ENCODE measurements at places on chromosomes 4 and X. TPM values are rescaled to one million over a fixed set of nuclear protein-coding genes. Genes with fewer than 3 reads are reported as not detected.

DNA sequence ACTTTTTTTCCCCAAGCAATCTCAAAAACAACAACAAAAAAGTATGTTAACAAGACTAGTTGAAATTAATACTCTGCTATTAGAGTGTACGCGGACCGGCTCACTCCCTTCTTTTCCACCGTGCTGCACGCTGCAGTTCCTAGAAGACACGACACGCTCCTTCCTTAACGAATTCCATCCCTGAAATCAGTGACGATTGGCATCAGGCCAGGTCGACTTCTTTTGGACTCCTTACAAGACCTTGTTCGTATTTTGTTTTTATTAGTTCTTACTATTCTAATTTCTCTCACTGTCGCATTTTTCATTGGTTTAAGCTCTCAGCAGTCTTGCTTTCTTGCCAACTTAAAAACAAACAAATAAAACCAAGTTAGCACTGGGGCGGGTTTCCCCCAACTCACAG lies 175.8 kb upstream of the PITX2 start:
- peaks cover 23% of the 10 kb centered on the region for H3K4me1 ChIP-seq
- no peaks in the 10 kb centered on the region for H3K36me3 ChIP-seq
- no peak overlapping the region for H3K4me3 ChIP-seq
- H3K27me3 ChIP-seq: no peaks in the 10 kb centered on the region

DNA sequence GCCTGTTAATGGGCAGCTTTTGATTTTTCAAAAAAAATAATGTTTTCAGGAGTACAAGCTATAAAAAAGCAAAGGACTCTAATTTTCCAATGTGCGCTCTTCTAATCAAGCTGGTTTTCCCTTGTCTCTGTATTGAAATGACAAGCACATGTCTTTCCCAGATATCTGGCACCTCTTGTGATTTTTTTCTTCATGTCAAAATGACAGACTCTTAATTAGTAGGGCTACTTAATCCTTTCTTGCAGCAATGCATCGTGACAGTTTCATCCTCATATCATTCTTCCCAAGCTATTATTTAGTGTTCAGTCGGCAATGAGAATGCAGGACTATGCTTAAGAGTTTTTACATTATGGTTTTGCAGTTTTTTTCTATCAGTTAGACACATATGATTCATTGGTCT lies 139.5 kb downstream of the MAGEC1 start:
- H3K4me3 ChIP-seq: no peak overlapping the region
- H3K27me3 ChIP-seq: no peaks in the 10 kb centered on the region
- H3K36me3 ChIP-seq: peaks cover 4% of the 10 kb centered on the region
- H3K27ac ChIP-seq: no peak overlapping the region

GRCh38 chr4:58602731-58603359 lies 1492.7 kb upstream of the IGFBP7 start:
- H3K4me3 ChIP-seq: peak overlapping the region; percentile 15

DNA sequence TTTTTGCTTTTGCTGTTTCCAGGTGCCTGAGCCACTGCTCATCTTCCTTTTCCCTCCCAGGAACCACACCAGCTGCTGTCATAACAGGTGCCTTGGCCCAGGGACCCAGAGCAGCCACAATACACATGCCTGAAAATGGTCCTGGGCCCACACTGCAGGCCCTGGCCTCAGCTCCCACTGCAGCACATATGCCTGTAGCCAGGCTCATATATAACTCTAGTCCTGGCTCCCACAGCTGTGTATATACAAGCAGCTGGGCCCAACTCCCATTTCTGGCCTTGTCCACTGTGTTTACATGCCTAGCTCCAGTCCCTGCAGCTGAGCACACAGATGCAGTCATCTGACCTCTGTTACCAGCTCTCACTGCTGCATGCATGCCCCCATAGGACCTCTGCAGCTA lies 930.5 kb downstream of the ADGRL3 start:
- peaks cover 25% of the 10 kb centered on the region for H3K4me1 ChIP-seq
- no peak overlapping the region for H3K27ac ChIP-seq
- peaks cover 7% of the 10 kb centered on the region for H3K36me3 ChIP-seq
- no peaks in the 10 kb centered on the region for H3K27me3 ChIP-seq

DNA sequence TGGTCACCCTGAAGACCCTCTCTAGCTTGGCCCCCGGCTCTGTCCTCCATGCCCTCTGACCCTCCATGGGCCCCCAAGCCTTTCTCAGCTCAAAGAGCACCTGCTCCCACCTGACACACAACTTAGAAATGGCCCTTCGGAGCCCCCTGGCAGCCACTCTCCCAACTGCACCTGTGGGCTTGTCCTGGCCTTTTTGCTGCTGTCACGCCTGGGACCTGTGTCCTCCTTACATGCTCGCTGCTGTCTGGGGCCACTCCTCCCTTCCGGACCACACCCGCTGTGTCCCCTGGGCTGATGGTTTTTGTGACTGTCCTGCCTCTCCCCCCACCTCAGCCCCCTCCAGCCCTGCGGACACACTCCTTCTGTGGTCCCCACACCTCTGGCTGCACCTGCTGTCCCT lies 106.2 kb upstream of the AFAP1 start:
- no peaks in the 10 kb centered on the region for H3K27me3 ChIP-seq

DNA sequence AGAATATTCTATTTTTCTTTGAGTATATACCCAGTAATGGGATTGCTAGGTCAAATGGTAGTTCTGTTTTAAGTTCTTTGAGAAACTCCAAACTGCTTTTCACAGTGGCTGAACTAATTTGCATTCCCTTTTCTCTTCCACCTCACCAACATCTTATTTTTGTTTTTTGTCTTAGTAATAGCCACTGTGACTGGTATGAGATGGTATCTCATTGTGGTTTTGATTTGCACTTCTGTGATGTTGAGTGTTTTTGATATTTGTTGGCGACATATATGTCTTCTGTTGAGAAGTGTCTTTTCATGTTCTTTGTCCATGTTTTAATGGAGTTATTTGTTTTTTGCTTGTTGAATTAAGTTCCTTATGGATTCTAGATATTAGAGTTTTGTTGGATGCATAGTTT lies 24.4 kb downstream of the AIMP1 start:
- no peak overlapping the region for H3K27ac ChIP-seq
- H3K36me3 ChIP-seq: peaks cover 41% of the 10 kb centered on the region
- H3K27me3 ChIP-seq: no peaks in the 10 kb centered on the region
- H3K4me1 ChIP-seq: peaks cover 7% of the 10 kb centered on the region
- no peak overlapping the region for H3K4me3 ChIP-seq

GRCh38 chrX:143648705-143649104 lies 12.8 kb upstream of the SLITRK4 start:
- no peaks in the 10 kb centered on the region for H3K27me3 ChIP-seq
- H3K4me1 ChIP-seq: no peaks in the 10 kb centered on the region
- no peak overlapping the region for H3K4me3 ChIP-seq
- DNase-seq: no peak
- no peak overlapping the region for H3K27ac ChIP-seq

GRCh38 chr4:187999406-187999932 lies 3.9 kb downstream of the ZFP42 start:
- no peak for DNase-seq
- no peaks in the 10 kb centered on the region for H3K27me3 ChIP-seq
- H3K4me3 ChIP-seq: peak overlapping the region; percentile 51
- H3K27ac ChIP-seq: peak overlapping the region; percentile 64

DNA sequence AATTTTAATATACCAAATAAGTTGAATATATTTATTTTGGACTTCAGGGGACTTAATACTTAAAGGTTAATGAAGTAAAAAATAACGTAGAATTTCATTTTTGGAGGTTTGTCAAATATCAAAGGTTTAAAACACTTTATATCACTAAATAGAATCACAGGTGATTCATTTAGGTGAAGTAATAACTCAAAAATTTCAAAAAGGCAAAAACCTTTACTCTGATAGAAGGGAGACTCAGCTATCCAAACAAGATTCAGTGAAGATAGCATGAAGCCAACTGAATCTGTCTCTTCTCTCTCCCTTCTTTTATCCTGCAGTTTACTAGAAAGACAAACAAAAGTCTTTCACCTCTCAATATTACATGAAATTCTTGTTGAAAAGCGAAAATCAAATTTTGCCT lies 110.2 kb upstream of the CYSLTR1 start:
- H3K4me1 ChIP-seq: no peaks in the 10 kb centered on the region
- H3K4me3 ChIP-seq: no peak overlapping the region
- H3K27ac ChIP-seq: no peak overlapping the region
- no peak for DNase-seq
- no peaks in the 10 kb centered on the region for H3K27me3 ChIP-seq

GRCh38 chr4:54687887-54688841 lies 30.4 kb downstream of the KIT start:
- H3K4me1 ChIP-seq: peaks cover 7% of the 10 kb centered on the region
- H3K4me3 ChIP-seq: no peak overlapping the region
- no peak for DNase-seq
- no peaks in the 10 kb centered on the region for H3K27me3 ChIP-seq
- no peaks in the 10 kb centered on the region for H3K36me3 ChIP-seq

DNA sequence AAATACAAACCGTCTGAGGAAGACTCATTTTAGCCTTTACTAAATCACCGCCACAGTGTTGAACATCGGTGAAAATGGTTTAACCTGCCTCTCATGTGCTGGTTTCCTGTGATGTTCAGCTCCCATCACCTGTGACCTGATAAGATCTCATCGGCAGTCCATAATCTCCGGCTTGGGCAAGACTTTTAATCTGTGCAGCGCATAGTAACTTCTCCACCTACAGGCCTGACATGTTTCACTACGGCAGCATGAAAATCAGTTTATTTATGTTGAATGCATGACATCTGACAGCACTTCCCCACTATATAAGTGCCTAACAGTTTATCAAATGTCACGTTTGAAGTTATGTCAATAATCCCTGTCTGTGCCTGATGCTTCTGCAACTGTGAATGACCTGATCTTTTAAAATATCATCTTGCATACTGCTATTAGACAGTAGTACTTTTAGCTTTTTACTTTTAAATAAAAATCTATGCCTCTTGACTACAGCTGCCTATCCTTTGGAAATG lies 1919.8 kb upstream of the AGA start:
- H3K4me3 ChIP-seq: no peak overlapping the region
- DNase-seq: no peak
- H3K27ac ChIP-seq: no peak overlapping the region
- H3K27me3 ChIP-seq: no peaks in the 10 kb centered on the region
- H3K4me1 ChIP-seq: no peaks in the 10 kb centered on the region
- peaks cover 2% of the 10 kb centered on the region for H3K36me3 ChIP-seq

GRCh38 chr4:89007338-89007939 lies 49.5 kb downstream of the FAM13A start:
- no peak for DNase-seq
- no peaks in the 10 kb centered on the region for H3K27me3 ChIP-seq
- peaks cover 49% of the 10 kb centered on the region for H3K36me3 ChIP-seq
- H3K4me1 ChIP-seq: peaks cover 8% of the 10 kb centered on the region
- H3K4me3 ChIP-seq: no peak overlapping the region

- H3K4me1 ChIP-seq: peaks cover 6% of the 10 kb centered on the region
- no peak overlapping the region for H3K4me3 ChIP-seq
- no peaks in the 10 kb centered on the region for H3K27me3 ChIP-seq
- no peak overlapping the region for H3K27ac ChIP-seq
- DNase-seq: no peak
Measured at GRCh38 chr4:13162886-13163285, 321.3 kb downstream of the RAB28 start.

DNA sequence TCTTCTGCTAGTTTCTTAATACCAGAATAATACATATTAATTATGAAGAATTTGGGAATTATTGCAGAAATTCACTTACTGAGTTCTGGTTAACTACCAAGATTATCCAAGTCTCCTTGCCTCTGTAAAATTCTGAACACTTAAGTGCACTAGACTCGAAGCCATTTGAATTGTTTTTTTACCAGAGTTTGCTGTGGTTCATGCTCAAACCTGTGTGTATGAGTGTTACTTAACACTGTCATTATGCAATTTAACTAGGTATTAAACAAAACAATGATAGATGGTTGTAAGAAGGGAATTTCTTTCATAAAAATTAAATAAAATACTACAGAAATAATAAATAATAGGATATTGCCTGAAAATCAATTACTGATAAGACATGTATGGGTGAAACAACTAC lies 145.6 kb upstream of the FAT4 start:
- H3K27me3 ChIP-seq: no peaks in the 10 kb centered on the region
- no peaks in the 10 kb centered on the region for H3K4me1 ChIP-seq
- H3K4me3 ChIP-seq: no peak overlapping the region
- DNase-seq: no peak
- no peak overlapping the region for H3K27ac ChIP-seq

DNA sequence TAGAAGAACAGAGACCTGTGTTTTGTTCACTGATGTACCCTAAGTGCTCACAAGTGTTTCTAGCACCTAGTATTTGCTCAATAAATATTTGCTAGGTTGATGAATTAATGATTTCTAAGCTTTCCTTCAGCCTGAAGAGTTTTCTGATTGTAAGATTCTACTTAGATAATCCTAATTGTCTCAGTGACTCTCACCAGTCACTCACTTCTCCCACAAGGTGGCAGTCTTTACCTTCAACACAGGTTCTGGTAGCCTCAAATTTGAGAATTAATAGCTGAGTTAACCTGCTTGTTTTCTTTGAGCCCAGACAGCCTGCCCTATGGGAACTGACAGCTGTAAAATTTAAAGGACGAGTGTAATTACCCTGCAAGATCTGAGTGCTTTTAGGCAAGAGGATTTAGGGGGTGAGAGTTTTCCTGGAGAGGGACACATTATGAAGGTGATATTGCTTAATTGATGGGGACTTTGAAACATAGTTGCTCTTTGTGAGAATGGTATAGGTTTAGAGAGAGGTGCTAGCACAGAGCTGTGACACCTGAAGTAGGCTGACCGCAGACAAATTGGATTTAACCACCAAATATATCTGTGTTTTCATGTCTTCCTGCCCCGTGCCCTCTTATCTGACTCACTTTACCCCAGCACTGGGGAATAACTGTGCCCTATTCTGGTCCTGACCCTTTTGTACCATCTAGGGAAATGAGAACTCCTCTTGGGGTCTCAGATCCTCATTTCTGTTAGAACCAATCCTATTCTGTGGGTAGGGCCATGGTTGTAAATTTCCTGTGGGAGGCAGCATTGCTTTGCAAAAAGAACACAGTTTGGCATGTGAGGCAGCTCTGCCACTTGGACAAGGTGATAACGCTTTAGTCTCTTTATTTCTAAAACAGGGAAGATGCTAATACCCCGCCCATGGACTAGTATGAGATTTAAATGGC lies 27.7 kb downstream of the CD38 start:
- no peak overlapping the region for H3K27ac ChIP-seq
- no peak overlapping the region for H3K4me3 ChIP-seq
- no peaks in the 10 kb centered on the region for H3K27me3 ChIP-seq
- peaks cover 2% of the 10 kb centered on the region for H3K4me1 ChIP-seq

DNA sequence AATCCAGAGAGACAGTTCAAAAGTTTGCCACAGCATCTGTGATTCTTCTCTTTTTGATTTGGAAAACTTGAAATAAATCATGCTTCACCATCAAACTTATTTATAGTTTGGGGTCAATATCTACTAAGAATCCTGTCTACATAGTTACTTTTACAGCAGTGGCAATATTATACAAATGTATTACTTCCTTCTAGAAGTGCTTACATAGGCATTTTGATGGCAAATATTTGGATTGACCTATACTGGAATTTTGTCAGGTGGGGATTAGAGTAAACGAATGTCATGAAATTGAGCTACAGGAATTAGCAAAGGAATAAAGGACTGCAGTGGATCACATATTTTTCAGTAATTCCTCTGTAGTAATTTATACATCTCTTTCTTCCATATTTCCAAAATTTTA lies 1885.5 kb upstream of the ADGRL3 start:
- no peak overlapping the region for H3K4me3 ChIP-seq
- no peaks in the 10 kb centered on the region for H3K27me3 ChIP-seq
- peaks cover 11% of the 10 kb centered on the region for H3K4me1 ChIP-seq
- H3K27ac ChIP-seq: no peak overlapping the region

MAGED1 gene
- 125 TPM for total RNA-seq

ADAMTS3 gene
- total RNA-seq: 3.2 TPM

FAM184B gene
- total RNA-seq: 0.23 TPM

KLB gene
- total RNA-seq: 0.14 TPM

PDK3 gene
- 34.4 TPM for total RNA-seq
